COR-L47 (cell line): ENCODE measurements at places on chromosomes 7 and 10.
A peak's percentile ranks its signal among the peaks of the same experiment; 100 is the strongest.

GRCh38 chr7:75905785-75906604 is 9.0 kb upstream of the POR start:
- peak; percentile 44 for DNase-seq

GRCh38 chr7:129122078-129122750 is 22.3 kb upstream of the TSPAN33 start:
- no peak for DNase-seq

DNA sequence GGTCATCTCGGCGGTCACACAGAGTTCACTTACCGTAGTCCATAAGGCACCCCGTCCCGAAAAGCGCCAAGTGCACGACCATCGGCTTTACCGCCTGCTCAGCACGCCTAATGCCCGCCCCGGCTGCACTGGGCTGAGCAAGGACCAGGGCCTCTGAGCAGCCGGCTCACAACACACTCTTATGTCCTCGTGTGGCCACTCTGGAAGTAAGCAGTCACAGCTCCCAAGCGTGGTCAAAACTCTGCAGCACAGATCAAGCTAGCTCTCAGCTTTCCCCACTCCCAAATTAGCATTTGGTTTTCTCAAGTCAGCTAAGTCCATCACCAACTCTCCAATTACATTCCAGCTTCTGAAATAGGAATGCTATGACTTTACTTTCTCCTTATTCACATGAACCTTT is 57.7 kb downstream of the MAD1L1 start:
- DNase-seq = no peak

DNA sequence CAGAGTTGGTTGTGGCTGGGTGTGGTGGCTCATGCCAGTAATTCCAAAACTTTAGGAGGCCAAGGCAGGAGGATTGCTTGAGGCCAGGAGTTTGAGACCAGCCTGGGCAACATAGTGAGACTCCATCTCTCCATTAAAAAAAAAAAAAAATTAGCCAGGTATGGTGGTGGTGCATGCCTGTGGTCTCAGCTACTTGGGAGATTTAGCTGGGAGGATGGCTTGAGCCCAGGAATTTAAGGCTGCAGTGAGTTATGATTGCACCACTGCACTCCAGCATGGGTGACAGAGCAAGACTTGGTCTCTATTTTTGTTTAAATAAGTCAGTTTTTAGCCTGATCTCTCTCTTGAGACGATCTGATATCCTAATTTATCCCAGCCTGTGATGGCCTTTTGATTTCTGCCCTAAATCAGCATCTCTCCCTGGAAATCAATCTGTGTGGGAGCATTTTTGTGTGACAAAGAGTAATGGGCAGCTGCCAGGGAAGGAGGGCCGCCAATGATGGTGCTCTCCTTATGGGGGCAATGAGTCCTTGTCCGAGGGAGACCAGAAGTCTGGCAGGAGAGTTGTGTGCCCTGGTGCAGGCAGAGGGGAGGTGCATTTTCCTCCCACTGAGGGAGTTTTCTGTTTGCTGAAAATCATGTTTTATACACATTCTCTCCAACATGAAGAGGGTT is 111.0 kb downstream of the NRP1 start:
- DNase-seq = no peak

DNA sequence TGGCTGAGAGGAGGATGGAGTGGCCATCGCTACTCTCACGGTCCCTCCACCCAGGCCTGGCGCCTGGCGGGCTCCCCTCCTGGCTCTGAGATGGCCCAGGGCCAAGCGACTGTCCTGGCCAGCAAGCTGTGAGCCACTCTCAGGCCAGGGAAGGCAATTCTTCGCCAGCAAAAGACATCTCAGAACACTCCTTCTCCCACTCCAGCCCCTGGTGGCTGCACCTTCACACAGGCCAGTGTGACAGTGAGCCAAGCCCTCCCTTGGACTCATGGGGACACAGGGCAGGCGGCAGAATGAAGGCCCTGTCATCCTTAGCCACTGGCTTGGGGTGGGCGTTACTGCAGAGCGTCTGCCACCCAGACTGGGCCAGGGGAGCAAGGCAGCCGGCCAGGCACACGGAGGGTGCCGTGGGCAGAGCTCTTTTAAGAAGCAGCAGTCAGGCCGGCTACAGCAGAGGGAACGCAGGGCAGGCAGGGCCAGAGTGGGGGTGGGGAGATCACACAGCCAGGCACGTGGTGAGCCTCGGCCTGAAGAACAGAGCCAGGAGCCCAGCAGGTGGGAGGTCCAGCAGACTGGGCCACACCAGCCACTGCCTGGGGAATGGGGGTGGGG is 14.4 kb downstream of the STK32C start:
- DNase-seq = no peak

DNA sequence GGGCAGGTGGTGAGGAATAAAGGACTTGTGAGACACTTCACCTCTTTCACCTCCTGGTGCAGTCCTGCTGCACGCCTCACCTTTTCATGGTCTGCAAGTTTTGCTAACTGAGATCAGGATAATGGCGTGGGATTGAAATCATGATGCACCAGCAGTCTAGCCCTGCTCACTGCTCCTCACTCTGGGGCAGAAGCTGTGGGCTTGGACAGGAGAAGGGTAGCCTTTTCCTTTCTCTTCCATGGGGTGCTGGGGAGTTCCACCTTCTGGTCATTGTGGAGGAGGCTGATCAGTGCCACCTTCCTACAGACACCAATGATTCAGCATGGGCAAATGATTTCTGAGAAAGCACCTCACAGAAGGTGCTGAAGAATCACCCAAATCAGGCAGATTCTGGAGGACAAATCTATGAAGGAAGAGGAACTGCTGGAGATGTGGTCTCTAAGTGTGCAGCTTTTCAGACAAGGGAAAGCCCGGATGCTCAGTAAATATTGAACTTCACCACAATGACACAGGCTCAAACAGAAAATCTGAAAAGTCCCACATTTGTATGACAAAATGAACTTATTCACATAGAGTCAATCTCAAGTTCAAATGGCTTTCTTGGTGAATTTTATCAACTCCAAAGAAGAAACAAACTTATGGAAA is 19.7 kb downstream of the MBL2 start:
- DNase-seq = no peak

DNA sequence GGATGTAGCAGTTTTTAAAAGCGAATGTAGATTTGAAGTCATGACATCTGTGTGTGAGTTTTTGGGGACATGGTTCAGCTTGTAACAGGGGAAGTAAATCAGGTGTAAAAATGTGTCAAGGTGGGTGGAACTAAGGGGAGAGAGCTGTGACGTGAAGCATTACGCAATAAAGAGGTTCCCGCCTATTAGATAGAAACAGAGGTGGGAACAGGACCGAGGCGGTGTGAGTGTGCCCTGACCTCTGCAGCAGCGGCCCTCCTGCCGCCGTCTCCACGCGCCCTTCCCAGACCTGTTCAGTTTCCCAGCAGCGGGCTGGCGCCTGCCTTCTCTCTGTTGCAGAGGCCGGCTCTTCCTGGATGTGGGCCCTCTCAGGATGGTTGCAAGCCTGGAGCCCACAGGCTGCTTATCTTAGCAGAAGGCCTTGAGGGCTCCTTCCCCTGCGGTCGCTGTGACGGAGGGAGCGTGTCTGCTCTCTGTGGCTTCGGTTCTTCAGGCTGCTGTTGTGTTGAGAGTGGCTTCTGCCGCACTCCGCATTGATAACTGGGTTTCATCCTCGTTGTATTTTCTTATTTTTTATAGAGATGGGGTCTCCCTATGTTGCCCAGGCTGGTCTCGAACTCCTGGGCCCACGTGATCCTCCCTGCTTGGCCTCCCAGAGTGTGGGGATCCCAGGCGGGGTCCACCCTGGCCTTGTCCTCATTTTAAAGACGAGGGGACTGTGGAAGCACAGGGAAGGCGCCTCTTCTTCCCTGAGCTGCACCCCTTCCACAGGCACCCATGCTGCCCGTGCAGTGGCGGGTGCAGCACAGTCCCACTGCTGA is 65.0 kb downstream of the DNAJB6 start:
- no peak for DNase-seq

- no peak for DNase-seq
These were observed 142.4 kb downstream of the ADCY1 start for GRCh38 chr7:45716380-45717203.

DNA sequence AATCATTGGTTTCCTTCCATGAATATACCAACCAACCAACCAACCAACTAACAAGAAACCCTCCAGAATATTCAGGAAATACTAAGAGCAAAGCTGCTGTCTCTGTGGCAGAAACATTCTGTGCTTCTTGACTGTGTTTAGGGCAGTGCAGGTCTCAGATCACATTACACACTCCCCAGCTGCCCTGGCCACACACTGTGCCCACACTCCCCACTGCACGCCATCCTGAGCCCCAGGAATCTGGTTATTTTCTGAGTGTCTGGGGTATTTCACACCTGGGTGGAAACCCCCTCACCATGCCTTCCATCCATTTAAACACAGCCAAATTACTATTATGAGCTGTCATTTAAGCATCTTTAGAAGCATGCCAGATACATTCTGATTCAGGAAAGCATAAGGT is 183.7 kb upstream of the ANK3 start:
- DNase-seq = peak; percentile 33

DNA sequence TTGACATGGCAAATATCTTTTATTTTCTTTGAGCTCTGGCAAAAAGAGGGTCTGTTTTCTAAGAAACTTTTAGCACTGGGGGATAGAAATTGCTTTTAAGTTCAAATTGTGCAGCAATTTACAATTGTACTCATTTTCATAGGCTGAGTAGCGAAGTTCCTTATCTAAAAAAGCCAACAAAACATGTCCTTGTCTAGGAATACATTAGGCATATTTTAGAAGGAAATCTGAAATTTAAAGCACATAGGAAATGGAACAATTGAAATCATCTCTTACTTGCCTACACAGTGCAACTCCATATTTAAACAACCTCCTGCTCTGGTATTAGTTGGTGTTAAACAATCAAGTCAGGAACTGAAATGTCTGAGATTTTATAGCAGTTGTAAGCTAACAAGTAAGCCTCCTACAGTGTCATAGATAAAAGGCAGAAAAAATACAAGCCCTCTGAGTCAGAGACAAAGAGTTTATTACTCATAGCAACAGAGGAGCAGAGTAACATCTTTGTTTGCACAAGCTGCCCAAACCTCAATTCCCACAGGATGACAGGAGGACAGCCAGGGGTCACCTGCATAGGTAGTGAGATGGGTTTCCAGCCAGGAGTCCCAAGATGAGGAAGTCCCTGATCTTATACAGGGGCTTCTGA is 280.2 kb upstream of the HGF start:
- peak; percentile 45 for DNase-seq

GRCh38 chr7:9711259-9711918 is 1262.3 kb upstream of the PHF14 start:
- no peak for DNase-seq
